ENCODE measurements at places on chromosomes 11 and 22.
A peak's percentile ranks its signal among the peaks of the same experiment; 100 is the strongest.

DNA sequence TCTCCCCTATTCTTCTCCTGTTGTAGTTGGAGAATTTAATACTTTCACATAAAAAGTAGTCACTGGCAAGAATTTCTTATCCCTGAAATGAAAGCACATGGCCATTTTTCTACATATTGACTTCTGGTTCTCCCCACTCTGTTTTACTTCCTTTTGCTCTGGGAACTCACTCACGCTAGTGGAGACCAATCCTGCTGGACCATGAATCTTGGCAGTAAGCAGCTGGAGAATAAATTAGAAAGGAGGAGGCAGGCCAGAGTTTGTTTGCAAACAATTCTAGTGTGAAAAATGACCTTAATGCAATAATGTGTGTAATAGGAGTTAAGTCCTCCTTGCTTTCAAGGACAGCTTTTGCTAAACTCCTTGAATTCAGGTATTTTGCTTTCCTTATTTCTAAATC lies 412.3 kb upstream of the CHORDC1 start:
- DNase-seq, result no peak

- no peak for DNase-seq
Measured at GRCh38 chr11:69286374-69287371, 7.3 kb upstream of the MYEOV start.

- DNase-seq, result no peak
Measured at GRCh38 chr11:87832211-87832610, 343.0 kb downstream of the RAB38 start.

DNA sequence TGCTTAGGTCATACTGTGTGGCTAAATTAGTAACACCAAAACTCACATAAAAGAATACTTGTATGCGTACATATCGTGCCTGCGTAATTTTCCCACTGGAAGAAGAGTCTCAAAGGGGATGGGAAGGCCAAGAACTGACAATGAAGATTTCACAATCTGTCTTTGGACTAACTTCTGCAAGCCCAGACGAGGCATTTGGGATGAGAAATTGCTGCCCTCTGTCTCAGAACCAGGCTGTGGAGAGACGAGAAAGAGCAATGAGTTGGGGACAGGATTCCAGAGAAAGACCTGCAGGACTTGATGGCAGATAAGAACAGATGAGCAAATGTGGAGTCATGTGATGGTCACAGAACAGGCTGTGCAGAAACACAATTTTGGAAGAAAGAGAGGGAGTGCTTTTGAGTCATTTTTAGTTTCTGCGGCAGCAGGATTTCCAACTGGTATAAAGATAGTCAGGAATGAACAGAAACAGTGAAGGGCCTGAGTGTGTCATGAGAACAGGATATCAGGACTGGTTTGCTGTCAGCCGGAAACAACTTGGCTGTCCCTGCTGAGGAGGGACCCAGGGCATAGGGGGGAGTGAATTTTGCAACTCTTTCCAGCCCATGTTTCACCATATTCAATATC lies 82.7 kb upstream of the CTSC start:
- DNase-seq, result no peak

DNA sequence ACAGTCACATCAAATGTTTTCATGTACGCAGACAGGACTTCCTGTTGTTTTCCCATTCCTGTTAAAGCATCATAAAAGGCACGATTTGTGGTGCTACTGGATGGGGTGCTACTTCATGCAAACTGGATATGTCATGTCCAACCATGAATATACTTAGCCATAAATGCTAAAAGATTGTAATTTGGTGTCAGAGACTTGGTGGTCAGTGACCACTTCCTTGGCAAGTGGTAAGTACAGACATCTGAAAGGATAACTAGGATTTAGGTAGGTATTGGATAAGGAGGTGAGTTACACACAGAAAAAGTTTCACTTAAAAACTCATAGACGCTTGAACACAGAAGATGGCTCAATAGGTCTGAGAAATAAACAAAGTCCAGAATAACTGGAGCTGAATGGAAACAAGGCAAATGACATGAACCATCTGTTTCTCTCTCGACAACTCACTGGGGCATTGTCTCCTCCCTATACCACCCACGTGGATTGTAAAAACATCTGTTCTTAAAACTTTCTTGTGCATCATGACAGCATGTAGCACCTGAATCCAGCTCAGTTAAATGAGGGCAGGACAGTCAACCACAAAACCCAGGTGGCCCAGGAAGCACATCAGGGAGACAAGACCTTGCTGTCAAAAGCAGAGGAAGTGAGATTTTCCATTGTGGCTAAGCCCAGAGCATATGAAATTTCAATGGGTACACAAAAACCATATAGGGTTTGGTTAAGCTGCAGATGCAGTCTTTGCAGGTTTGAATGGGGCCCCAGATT lies 22.1 kb upstream of the IGLL5 start:
- no peak for DNase-seq

GRCh38 chr22:32979606-32980005 lies 78.6 kb downstream of the SYN3 start:
- DNase-seq, result no peak

GRCh38 chr11:32829680-32830412 lies at the start of gene PRRG4:
Gene PRRG4 (plus strand): TSS chr11:32829927. CDS start chr11:32830530, 603 bp downstream.
- peak; percentile 69 for DNase-seq

DNA sequence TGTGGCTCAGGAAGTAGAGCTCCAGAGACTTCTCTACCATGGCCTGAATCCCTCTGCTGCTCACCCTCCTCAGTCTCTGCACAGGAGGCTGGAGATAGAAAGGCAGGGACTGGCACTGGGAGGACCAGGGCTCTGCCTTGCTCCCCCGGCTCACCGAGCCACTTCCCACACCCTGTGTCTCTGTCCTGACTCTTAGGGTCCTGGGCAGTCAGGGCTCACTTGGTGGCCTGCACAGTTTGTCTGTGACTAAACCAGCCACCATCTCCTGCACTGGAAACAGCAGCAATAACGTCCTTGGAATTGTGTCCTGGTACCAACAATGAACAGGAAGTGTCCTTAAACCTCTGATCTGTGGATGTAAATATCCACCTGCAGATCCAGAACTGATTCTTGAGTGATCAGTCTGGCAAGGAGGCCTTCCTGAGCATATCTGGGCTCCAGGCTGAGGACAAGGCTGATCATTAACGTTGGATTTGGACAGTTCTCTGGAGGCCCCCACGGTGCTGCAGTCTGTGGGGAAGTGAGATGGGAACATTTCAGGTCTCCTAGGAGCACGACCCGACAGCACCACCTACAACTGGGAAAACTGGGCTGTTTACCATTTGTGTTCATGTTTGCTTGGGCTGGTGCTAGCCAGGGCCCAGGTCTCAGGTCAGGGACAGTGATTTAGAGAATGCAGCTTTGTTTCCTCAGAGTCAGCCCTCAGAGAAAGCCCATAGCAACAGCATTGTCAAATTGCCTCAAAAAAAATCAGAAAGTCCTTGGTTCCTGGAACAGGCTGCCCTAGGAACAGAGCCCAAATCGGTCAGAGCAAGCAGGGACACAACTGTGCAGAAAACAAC lies 82.5 kb downstream of the ZNF280B start:
- DNase-seq, result no peak

DNA sequence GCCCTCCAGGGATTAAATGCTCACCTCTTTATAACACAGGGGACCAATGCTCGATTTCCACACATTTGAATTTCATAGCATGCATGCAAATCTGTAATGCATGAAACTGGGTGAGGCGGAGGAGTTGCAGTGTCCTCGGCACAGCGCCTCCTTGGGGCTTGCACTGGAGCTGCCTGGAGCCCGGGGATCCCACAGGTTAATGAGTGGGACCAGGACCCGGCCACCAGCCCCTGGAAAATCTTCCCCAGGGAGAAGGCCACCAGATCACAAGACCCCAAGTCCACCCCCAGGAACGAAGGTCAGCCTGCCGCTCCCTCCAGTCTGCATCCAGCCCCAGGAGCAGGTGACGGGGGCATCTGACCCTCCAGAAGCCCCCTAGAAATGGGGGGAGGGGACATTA lies 119.1 kb downstream of the MN1 start:
- no peak for DNase-seq

GRCh38 chr11:125954123-125954944 lies 8.5 kb downstream of the VSIG10L2 start:
- no peak for DNase-seq

GRCh38 chr11:45457649-45458048 lies 171.5 kb upstream of the SYT13 start:
- DNase-seq, result no peak

DNA sequence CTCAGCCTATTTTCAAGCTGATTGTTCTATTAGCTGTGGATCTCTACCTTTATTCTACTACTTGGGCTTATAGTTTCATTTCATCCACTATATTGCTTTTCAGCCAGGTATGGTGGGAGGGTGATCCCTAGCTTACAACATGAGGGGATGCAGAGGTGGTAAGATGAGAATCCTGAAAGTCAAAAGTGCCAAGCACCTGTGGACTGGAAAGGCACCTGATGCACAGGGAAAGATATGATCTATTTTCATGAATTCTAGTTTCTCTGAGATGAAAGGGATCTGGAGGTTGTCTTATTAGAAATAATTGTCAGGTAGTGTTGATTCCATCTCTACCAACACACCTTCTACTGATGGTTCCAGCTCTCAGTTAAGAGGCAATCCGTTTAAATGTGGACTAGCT lies 21.6 kb upstream of the IL18BP start:
- no peak for DNase-seq

GRCh38 chr11:83681031-83681781 lies 395.0 kb upstream of the CCDC90B start:
- peak; percentile 8 for DNase-seq

- DNase-seq, result no peak
Measured at GRCh38 chr11:128704517-128704916, 10.6 kb downstream of the FLI1 start.

DNA sequence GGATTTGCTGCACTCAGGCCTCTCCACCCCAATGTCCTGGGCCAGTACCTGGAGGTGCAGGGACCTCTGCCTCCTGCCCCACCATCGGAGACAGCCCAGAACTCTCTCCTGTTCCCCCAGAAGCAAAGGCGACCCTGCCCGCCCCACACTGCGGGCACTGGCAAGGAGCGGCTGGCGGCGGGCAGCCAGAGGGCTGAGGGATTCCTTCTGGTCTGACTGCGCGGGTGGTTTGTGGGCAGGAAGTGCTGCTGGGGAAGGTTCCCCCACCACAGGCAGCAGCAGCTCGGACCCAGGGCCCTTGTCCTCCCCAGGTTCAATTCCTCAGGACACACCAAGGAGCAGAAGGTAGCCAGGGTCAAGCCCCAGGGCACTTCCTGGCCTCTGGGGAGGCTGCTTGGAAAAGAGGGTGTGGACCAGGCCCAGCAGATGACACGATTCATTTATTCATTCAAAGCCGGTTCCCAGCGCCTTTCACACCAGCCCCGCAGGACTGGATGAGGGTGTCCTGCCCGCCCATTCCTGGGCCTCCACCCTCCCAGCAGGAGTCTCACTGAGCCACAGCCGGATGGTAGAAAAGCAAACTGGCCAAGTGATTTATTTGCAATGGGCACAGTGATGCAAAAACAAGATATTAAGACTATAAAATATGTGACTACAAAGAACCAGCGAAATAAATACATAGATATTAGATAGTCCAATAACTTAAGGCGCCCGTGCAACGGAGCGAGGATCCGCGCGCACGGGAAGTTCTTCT lies 1.2 kb downstream of the PHLDA2 start:
- peak; percentile 36 for DNase-seq

DNA sequence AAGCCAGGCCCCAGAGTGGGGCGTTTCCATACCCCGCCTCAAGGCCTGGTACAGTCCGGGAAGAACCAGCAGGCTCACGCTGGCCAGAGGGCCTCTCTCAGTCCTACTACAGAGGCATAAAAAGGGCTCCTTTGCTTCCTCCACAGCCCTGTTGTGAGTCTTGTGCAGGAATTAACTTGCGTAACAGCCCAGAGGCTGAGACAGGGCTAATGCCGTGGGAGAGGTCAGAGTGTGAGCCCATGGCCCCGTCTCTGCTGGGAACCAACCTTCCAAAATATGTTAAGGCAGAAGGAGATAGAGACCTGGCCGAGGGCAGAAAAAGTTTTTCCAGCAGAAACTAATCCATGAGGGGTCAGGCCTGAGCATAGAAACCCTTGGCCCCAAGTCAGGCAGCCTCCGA lies 19.9 kb upstream of the TMEM184B start:
- DNase-seq, result no peak

GRCh38 chr11:85953491-85954143 lies 98.4 kb downstream of the CCDC83 start:
- DNase-seq, result no peak

GRCh38 chr11:75066061-75066460 lies 30.6 kb downstream of the OR2AT4 start:
- no peak for DNase-seq

GRCh38 chr22:29476116-29476515 lies 3.9 kb upstream of the NEFH start:
- peak; percentile 12 for DNase-seq

- DNase-seq, result no peak
Measured at GRCh38 chr22:29787371-29787980, 20.3 kb downstream of the UQCR10 start.

GRCh38 chr11:18523084-18523483 lies 3.7 kb downstream of the TSG101 start:
- DNase-seq, result no peak

DNA sequence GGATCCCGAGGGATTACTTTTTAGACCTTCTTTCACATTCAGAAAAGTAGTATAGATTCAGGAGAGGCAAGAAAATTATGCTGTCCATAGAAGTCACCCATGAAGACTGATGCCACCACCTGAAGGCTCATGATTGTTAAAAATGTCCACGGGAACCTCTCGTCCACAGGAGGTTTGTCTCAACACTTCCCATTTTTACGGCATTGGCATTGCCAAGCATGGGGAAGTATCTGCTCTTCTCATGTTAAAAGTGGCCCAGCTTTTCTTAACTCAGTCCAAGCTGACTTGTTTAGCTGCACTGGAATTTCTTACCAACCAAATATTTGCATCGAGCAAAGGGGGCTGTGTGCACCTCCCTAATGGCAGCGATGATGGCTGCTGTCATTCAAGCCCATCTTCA lies 9.6 kb downstream of the CDPF1 start:
- no peak for DNase-seq

DNA sequence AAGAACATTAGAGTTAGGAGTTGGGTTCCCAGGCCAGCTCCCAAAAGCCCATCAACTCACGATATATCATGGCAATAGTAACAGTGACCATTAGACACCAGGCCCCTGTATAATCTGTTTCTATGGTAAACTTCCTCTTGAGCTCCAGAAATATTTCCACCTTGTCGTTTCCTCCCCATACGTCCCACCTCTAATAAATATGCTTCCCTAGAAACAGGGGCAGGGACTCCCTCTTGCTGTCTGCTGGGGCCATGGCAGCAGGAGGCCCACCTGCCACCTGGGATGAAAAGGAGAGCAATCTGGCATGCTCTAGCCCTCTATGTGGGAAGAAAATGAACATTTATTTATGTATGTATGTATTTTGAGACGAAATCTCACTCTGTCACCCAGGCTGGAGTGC lies 32.2 kb upstream of the AMOTL1 start:
- no peak for DNase-seq

GRCh38 chr11:848380-848931 lies 5.8 kb downstream of the TSPAN4 start:
- no peak for DNase-seq

GRCh38 chr22:17862646-17863181 lies 88.4 kb upstream of the BID start:
- no peak for DNase-seq

GRCh38 chr11:101478587-101479369 lies 105.0 kb downstream of the TRPC6 start:
- DNase-seq, result no peak

- no peak for DNase-seq
Measured at GRCh38 chr11:91394727-91395414, 829.7 kb upstream of the FAT3 start.

GRCh38 chr22:25403811-25404471 lies 160.5 kb upstream of the GRK3 start:
- peak; percentile 18 for DNase-seq
